CD4-positive, alpha-beta T cell treated with Interleukin-1 beta for 1 hour (primary cell): ENCODE measurements at places on chromosomes 4 and X.

DNA sequence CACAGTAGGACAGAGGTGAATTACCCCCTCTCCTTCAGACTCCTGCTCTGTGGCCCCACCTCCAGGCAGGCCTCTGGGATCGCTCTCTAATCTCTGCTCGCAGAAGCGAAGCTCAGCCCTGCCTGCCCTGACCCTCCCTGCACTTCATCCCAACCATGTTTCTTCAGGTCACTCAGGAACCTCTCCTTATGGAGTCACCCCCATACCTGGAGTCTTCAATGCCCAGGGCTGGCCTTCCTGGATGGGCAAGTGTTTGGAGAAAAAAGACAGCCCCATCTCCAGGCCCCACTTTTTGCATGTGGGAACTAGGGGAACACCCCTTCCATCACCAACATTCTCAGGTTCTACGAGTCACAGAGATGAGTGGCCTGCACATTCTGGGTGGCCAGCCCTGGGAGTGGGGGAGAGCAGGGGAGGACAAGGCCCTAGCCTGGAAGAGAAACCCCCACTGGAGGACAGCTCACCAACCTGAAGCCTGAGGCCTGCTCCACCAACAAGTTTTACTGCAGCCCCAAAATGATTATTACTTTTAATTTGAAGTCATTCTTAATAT, 90.8 kb downstream of the PPP2R2C start:
- no peak for DNase-seq

DNA sequence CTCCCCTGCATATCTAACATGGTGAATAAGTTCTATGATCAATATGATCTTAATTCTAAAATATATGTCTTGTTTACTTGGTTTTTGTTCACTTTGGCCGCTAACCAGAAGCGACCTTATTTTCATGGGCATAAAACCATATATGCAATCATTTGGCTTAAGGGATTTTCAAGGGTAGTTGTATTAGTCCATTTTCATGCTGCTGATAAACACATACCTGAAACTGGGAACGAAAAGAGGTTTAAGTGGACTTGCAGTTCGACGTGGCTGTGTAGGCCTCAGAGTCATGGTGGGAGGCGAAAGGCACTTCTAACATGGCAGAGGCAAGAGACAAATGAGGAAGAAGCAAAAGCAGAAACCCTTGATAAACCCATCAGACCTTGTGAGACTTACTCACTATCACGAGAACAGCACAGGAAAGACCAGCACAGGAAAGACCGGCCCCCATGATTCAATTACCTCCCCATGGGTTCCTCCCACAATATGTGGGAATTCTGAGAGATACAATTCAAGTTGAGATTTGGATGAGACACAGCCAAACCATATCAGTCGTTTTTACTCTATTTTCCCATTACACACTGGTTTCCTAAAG, 114.3 kb upstream of the CPEB2 start:
- no peak for DNase-seq

DNA sequence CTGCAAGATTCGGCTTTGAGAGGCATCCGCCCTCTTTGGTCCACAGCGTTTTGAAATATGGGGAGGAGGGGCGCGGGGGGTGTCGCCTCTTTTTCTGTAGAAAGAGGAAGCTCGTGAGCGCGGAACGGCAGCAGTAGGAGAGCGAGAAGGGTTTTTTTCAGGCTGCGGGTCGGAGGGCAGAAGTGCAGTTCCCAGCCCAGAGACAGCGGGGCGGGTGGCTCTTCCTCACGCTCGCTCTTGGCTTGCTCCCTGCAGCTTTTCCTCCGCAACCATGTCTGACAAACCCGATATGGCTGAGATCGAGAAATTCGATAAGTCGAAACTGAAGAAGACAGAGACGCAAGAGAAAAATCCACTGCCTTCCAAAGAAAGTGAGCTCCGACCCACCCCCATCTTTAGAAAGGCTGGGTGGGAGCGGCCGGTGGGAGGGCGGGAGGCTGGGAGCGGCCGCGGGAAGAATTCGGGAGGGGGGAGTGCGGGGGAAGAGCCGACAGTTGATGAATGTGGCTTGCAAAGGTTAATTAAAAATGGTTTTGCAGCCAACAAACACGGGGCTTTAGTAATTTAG, 1.2 kb downstream of the TMSB4X start:
- peak; percentile 73 for DNase-seq

DNA sequence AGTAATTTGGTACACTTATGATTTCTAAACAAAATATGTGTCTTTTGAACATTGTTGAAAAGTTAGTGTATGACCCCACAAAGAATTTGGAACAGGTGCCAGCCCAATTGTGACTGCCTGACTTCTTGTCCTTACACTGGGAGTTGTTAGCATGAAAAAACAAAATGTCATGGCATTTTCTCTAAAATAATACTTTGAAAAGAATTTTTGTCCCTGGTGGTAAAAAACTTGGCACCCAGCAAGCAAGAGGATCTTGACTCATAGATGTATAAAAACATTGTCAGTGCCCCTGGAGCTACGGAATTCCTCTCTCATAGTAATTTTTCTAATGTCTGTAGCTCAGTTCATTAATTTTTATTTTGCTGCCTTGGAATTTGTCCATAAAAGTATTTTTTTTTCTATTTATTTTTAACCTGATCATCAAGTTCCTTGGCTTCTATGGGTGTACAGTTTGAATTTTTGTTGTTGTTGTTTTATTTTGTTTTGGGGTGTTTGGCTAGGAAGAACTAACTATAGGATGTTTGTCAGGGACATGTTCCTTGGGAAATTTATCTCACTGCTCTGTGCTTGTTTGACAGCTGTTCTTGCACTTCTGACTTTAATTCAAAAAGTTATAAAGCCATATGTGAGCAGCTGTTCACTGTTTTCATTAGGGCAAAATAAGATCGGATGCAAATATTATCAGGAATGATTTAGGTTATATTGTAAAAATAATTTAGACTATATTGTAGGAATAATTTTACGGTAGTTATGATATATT, 95.4 kb upstream of the NUDT6 start:
- DNase-seq: no peak

DNA sequence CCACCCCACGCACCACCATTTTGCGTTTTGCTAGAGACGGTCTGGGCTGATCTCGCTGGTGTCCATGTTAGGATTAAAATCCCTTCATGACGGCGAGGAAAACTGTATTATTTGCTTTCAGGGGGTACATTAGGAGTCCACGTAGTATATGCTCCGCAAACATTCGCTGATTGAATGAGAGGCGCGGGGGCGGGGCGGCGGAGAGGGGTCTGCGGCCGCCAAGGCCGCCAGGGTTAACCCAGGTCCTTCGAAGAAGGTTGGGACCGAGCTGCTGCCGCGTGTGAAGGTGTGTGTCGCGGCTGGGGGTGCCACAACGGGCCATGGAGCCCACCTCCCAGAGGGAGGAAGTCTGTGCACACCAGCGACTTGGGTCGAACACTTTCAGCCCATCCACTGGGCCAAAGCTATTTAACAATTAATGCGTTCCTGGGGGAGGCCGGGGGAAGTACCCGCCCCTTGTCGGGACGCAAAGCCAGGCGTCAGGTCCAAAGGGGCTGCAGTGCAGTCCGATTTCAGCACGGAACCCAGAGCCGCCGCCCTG, 6.4 kb upstream of the PITX2 start:
- no peak for DNase-seq

DNA sequence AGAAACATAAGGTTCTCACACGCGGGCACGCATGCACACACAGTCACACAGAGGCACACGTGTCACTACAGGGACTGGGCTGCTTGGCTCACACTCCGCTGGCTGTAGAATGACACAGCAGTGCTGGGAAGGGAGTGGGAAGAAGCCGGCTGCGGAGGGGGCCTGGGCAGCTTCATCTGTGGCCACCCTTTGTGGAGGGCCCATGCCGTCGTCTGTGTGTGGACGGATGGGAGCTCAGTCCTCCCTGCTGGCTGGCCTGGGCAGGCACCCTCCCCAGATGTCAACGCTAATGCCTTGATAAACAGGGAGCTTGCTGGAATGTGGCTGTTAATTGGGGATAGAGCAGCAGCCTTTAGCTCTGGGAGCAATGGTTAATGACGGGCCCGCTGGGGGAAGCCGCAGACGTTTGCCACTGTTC, 621.1 kb downstream of the BCOR start:
- no peak for DNase-seq

GRCh38 chrX:124341396-124342132, 4.8 kb upstream of the SH2D1A start:
- DNase-seq: no peak

DNA sequence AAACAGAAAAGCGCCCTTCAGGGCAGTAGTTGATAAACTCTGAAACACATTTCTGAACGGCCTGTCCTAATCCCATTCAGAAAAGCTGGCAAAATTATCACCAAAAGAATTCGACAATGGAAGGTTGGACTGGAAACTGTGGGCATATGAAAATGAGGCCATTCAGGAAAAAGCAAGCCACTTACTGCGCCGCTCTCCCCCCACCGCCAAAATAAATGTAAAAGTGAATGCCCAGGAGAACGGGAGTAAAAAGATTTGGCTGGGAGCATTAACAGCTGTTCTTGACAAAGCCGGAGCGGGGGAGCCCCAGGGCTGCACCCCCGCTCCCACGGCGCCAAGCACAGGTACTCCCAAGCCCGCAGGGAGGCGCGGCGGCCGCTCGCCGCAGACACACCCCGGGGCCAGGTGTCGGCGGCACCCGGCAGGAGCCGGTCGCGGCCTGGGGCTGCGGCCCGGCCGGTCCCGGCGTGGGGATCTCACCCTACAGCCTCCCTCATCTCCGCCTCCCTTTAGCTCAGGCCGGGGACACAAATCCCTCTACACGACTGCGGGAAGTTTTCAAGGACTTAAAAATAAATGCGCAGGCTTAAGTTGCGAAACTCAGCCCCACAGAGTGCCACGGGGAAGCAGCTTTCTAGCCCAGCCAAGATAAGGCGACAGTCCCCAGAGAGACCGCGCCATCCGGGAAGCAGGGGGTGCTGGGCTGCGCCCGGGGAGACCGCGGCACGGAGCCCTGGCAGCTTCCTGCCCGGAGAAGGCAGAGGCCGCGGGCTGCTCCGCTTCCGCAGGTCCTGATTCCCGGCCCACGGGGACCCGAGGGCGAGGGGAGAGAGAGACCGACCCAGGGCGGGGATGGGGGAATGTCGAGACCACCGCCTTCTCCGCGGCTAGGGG, 593 bp downstream of the SH3RF1 start:
- no peak for DNase-seq

- no peak for DNase-seq
Observed at GRCh38 chr4:40202474-40202873, 5.6 kb downstream of the RHOH start.
